ENCODE measurements at places on chromosomes 6 and 20.

- no peak for DNase-seq
Measured at GRCh38 chr6:93059911-93060310, 359.4 kb downstream of the EPHA7 start.

DNA sequence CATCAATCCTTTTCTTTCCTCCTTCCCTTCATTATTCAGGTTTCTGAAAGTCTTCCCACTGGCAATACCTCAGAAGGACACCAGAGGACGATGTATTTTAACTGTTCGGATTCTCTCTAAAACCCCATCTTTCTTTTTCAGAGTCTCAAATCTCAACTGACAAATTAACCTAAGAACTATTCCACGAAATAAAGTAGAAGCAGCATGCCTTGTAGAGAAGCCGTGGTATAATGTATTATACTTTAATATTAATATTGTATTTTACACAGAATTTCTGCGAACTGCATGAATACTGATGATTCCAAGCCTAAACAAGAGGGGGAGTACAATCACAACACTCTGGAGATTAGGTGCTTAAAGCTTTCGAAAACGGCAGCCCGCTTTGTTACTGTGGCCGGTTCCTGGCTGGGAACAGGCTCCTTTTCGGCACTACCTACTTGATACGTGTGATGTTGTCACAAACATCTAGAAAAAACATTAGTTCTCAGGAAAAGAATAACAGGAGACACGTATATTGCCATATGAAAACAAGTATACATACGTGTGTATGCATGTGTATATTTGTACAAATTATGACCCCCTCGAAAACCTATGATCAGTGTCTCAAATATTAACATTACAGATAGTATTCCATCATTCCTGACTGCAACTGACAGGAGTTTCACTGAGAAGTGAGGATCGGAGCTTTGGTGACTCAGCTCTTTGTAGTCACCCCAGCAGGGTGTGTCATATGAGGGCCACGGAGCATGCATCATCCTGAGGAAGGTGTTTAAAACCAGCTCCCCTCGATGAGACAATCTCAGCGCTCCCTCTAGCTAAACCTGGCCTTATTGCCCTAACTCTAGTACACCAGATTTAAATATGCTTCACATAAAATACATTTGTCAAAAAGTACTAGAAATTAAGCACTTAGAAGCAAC lies 319.7 kb upstream of the TCF21 start:
- peak; percentile 85 for DNase-seq

GRCh38 chr6:37862430-37862829 lies 42.9 kb downstream of the ZFAND3 start:
- DNase-seq = no peak

GRCh38 chr20:4813076-4813862 lies 91.6 kb downstream of the PRND start:
- peak; percentile 24 for DNase-seq

DNA sequence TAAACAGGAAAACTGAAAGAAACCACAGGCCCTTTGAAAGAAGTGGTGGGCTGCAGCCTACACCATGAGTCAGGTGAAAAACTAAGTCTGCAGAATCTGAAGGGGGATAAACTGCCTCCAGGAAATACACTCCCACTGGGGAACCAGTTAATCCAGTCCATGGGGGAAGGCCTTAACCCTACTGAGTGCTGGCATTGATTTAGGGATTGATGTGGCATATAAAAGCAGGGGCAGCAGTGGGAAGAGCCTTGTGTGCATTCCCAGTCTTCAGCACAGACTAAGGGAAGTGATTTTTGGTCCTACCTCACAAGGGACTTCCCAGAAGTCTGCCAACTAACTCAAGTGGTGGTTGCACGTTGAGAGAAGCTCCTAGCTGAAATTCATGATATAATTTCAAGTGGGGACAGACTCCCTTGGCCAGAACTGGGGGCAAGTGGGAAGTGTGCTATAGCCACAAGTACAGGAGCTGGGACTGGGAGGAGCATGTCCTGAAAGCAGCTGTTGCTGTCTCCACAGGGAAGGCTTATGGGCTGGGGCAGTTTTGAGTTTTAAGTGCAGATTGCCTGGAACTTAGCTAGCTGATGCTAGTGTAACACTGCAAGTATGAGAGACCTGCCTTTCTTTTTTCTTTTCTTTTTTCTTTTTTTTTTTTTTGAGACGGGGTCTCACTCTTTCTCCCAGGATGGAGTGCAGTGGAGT lies 31.2 kb downstream of the CITED2 start:
- DNase-seq = no peak

DNA sequence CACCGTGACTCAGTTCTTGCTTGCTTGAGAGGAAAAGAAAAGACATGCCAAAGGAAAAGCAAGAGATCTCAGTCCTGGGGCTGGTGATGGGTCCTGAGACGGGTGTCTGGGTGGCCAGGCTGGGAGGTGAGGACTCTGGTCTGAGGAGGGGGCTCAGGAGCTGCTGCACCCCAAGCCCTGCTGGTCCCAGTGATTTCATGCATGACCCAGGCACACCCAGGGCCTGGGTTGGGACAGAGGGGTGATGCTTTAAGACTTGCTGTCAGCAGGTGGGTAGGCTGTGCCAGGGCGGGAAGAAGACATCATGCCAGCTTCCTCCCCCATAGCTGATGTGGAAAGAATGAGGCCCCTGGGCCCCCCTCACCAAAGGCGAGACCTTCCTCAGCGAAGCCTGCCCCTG lies 65.1 kb upstream of the PMEPA1 start:
- no peak for DNase-seq

GRCh38 chr6:137049095-137049494 lies 4.3 kb upstream of the IL20RA start:
- DNase-seq = no peak

DNA sequence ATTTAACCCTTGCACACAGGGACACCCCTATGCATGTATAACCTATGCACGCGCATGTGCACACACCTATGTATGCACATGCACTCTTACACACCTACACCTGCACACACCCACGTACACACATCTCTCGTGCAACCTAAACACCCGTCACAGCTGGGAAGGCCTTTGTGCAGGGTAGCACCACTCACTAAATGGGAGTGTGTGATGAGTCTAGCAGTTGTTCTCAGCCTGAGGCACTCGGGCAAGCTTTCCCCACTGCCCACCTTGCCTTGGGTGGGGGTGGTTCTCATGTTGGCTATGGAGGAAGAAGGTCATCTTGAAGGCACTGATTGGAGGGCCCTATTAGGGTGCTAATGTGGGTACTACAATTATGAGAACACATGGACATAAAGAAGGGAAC lies 85.8 kb downstream of the DLL1 start:
- no peak for DNase-seq

GRCh38 chr6:81067057-81067456 lies 685.4 kb downstream of the TENT5A start:
- DNase-seq = no peak

- no peak for DNase-seq
Measured at GRCh38 chr20:12203981-12204380, 286.3 kb downstream of the BTBD3 start.

DNA sequence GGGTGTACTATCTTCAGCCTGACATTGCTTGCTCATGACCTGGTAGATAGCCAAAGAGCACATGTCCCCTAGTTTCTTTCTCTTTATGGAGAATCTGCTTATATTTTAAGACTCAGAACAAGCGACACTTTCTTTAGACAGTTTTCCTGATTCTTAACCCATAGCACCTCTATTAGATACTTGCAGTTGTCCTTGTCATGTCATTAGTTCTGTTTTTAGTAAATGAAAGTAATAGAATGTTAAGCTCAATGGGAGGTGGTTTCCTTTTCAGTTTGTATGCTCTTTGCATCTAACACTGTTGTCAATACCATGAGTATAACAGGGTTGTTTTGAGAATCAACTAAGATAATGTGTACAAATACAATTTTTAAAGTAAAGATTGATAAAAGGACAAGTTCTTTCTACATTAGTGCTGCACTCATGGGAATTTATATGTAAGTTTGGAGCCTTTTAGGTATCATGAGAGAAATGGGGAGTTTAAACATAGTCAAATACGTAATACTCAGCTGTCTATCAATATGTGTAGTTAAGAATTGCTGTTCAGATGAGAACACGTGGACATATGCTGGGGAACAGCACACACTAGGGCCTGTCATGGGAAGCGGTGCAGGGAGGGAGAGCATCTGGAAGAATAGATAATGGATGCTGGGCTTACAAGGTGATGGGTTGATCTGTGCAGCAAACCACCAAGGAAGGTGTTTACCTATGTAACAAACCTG lies 124.3 kb downstream of the GRM1 start:
- no peak for DNase-seq

DNA sequence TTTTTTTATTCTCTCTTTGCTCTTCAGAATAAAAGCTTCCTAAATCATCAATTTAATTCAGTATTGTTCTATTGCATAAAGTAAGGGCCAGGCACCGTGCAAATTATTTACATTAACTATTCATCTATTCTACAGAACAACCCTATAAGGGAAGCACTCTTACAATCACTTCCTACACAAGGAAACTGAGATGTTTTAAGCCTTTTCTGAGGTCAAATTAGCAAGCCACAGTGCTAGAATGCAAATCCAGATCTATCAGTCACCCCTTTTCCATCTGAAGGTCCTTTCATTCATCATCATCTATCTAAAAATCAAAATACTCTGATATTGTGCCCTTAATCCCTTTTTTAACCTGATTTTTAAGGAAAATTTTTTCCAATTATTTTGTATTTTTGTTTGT lies 31.2 kb downstream of the FRK start:
- DNase-seq = no peak

- DNase-seq = no peak
Measured at GRCh38 chr20:845941-846893, 12.7 kb downstream of the FAM110A start.

GRCh38 chr6:165178056-165178455 lies 131.3 kb downstream of the C6orf118 start:
- DNase-seq = no peak

DNA sequence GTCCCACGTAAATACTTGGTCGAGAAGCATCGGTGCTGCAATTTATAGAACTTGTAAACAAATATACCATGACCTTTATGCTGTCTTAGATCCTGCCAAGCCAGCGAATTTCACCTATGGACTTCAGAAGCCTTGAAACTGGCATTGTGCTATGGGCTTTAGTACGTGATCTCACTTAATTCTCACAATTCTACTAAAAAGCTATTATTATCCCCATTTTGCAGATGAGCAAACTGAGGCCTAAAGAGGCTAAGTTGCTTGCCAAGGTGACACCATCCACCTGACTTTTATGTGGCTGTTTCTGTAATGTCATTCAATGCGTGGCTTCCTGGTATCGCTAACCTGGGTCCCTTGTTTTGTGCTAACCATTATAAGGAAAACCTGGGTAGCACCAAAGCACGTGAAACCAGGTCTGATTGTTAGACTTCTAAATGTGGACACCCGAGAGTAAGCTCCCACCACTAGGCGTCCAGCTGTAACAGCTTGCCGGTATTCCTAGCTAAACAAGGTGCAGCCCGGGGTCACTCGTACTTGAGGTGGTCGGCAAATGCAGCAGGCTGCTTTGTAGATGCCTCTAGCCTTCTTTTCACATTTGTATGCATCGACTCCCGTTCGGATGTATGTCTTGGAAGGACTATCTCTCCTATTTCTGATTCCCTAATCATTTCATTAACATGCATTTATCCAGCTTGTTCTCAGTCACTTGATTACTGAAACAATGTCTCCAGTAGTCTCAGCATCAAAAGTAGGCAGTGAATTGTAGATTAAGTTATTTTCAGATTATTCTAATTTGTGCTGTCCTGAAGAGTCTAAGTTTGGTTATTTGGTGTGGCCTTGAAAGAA lies 1.1 kb downstream of the SYNJ2 start:
- peak; percentile 70 for DNase-seq

Data from choroid plexus epithelial cell (primary cell).